ENCODE measurements at places on chromosomes 16 and 17.

DNA sequence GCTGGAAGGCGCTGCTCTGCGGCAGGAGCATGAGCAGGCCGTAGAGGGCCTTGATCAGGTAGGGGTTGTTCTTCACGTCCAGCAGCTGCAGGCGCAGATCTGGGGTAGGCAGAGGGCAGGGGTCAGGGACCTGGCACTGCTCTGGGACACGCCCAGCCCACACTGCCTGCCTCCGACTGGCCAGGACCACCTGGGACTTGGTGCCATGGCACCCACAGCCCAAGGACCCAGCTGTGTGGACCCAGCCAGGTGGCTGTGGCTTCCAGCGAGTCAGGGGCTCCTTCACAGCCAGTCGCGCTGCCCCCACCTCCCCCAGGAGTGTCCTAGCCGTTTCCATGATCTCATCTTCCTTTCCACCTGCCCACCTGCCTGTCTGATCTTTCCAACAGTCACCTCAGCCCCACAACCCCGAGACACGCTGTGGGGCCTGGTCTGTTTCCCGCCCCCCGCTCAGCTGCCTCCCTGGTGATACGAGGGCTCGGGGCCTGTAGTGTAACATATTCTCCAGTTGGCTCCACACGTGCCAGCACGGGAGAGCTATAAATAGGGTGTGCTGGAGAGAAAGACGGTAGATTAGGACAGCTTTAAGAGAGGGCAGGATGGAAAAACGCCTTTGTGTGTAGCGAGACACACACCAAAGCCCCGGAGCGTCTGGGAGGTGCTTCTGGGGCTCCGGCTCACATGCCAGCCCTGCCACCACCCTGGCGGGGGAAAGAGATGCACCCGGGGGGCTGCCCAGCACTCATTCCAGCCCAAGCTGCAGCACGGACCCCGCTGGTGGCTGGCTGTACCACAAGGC lies 7.2 kb upstream of the MTSS2 start:
- DNase-seq = no peak

DNA sequence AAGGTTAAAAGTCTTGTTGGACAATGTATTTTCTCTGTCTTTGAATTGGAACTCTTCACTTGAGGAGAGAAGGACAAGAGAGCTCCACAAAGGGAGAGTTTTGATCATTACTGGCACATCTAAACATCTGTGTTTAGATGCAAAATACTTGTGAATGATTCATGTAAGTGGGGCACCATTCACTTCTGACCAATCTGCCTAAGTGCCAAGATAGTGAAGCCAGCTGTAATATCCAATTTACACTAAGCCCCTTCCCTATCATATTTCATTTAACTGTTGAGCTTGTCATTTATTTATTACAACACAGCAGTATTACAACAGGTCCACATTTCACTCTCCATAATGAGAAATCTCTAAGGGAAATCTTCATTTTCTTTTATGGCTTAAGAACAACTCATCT lies 832.3 kb upstream of the GOT2 start:
- no peak for DNase-seq

DNA sequence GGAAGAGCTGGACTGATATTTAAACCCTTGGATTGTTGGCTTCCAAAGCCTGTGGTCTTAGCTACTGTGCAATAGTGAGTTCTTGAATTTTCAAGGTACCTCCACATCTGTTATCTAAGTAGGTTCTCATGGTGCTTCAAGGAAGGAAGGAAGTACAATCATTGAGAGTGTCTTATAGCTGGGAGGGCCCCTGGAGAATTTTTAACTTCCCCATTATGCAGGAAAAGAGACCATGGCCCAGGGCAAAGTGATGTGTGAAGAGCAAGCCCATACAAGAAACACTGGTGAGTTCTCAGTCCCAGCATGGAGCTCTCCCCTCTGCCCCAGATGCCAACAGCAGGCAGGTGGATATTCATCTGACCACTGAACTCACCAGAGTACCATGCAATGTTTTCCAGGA lies 169.0 kb upstream of the IRX6 start:
- DNase-seq = no peak

DNA sequence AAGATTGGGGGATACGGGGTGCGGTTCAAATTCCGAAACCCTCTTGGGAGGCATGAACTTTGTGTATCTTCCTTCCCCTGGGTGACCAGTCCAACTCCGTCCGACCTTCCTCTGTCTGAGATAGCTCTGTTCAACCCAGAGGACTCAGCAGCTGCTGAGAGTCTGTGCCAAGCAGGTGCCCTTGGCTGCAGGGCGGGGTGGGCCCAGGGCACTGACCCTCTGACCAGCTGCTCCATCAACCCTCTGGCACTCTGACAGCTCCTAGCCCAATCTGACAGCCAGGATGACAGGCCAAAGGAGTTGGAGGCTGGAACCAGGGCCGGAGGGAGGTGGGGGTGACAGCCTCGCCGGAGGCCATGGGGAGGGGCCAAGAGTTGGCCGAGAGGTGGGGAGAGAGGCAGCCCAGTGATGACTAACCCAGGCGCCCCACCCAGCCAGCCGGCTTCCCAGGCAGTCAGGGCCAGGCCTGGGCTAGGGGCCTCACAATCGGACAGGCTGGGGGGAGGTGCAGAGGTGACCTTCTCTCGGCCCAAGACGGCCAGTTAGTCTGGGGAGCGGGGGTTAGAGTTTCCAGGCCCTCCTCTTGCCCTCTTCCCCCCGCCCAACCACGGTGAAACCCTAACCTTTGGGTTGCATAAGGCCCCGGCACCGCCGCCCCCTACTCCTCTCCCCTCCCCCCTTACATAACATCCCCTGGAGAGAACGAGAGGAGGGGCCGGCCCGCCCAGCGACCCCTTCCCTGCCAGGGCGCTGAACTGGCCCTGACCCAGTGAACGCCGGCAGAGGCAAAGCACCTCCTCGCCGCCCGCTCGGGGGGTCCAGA lies 5.0 kb upstream of the TLCD2 start:
- no peak for DNase-seq

DNA sequence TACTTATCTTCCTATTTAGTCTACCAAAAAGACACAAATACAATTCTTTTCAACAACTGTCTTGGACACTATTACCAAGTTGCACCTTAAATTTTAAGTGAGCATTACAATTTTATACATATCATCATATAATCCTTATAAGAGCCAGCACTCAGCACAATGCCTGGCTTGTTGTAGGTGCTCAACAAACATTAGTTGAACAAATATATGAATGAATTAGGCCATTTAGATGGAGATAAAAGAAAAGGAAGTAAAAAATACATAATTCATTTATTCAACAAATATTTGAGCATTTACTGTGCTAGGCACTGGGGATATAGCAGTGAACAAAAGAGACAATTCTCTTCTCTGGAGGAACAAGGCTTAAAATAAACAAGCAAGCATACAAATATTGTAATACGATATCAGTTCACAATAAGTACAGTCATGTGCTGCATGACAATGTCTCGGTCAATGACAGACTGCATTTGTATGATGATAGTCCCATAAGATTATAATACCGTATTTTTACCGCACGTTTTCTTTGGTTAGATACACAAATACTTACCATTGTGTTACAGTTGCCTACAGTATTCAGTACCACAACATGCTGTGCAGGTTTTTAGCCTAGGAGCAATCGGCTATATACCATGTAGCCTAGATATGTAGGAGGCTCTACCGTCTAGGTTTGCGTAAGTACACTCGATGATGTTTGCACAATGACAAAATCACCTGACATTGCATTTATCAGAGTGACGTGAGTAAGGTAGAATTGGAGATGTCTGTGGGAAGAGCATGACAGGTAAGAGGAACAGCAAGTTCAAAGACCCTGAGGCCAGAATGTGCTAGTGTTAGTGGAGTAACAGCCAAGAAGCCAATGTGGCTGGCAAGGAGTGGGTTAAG lies 86.4 kb upstream of the HS3ST2 start:
- no peak for DNase-seq

- DNase-seq = no peak
These were observed 233.1 kb upstream of the AXIN2 start for GRCh38 chr17:65794572-65794971.

- DNase-seq = no peak
These were observed 7.3 kb upstream of the SMG1 start for GRCh38 chr16:18933501-18933900.

DNA sequence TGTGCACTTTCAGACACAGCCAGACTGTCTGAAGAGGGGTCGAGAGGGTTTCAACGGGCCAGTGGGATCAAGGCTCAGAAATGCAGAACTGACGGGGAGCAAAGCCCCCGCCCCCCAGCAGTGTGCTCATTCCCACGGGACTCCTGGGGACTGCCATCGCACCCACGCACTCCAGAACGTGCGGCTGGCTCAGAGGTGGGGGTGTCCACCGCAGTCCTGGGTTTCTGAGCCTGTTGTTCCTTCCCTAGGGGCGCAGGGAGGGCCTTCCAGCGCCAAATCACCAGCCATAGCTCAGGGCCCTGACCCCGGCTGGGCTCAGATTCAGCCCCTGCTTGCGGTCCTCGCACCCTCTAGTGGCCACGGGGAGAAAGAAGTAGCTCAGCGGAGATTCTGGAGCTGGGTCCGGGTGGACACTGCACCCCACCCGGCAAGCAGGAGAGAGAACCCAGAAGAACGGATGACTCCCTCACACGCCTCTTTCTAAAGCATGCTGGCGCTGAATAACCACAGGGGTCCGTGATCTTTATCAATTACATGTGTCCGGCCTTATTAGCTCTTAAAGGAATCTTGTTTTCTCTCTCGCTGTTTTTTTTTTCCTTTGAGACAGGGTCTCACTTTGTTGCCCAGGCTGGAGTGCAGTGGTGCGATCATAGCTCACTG lies 45.0 kb upstream of the USP7 start:
- DNase-seq = no peak

Data from keratinocyte (primary cell).